ENCODE measurements at places on chromosomes 6 and 20. TPM values are rescaled to one million over a fixed set of nuclear protein-coding genes. Genes with fewer than 3 reads are reported as not detected.

Gene PDE10A
- 12.2 TPM for total RNA-seq

Gene HSPA12B
- 12.5 TPM for total RNA-seq

Gene THBS2
- 6.9 TPM for total RNA-seq

Gene ASIP
- 32.6 TPM for total RNA-seq

Gene EYA2
- total RNA-seq = 0.63 TPM

Gene HTR1E
- total RNA-seq = not detected

Gene ADGB
- not detected for total RNA-seq

Measured in left ventricle myocardium inferior (tissue), 1 donor.